Activated CD4-positive, alpha-beta T cell treated with anti-CD3 and anti-CD28 coated beads, Interleukin-2, amount 50 U/mL, for 4 hours (primary cell): ENCODE measurements at places on chromosomes 5 and 9.

DNA sequence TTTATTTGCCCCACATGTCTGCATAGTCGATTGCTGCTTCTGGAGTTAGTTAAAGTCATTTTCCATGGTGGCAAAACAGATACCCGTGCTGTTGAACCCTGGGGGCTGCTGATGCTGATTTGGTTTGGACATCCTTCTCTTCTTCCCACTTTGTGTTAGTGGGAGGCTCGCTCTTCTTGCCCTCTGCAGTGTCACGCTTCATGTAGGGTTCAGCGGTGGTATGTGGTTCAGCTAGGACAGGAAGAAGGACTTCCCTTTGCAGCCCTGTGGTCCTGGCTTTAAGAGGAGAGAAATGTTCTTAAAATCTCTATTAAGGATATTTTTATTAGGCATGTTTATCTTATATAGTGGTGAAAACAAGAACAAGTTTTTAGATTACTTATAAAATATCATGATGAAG lies 36.2 kb downstream of the SLC36A1 start:
- no peak for DNase-seq

DNA sequence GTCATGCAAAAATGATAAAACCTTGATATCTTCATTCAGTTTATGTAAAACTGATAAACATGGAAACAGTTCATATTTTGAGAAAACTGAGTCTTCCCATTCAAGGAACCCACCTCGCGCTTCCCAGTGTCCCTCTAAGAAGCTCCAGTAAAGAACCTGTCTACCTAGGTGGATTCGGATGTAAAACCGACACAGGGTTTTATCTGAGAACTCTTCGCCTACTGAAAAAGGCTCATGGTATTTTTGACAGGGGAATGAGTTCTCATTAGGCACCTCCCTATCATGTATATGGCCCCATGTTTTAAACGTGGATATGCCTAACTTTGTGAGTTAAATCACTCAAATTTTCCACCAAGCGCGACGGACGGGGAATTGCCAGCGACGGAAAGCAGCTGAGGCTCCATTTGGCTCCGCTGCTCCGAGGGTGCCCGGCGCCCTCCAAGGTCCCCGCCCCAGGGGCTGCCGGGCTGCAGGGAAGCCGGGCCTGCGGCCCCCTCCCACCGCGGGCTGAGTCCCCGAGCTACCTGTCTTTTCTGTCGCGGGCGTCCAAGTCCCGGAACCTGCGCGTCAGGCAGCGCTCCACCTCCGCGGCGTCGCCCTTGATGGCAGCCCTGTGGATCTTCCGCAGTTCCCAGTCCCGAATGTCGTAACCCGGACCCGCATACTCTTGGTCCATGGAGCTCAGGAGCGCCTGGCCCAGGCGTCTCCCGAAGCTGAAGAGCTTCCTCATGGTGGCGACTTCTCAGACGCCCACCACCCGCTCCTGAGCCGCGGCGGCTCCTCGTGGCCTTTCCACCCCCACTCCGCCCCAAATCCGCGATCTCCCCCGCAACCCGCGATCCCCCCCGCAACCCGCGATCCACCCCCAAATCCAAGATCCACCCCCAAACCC lies 594 bp downstream of the ANKRD18A start:
- DNase-seq = peak; percentile 50

- no peak for DNase-seq
Observed at GRCh38 chr5:138905541-138905940, 30.4 kb upstream of the LRRTM2 start.

- no peak for DNase-seq
Observed at GRCh38 chr5:53987101-53987500, 323.3 kb downstream of the ARL15 start.

- DNase-seq = no peak
Observed at GRCh38 chr9:133067813-133068212, 6.0 kb downstream of the CEL start.

GRCh38 chr9:137666955-137667670 lies 48.3 kb downstream of the EHMT1 start:
- DNase-seq = no peak

GRCh38 chr9:21967702-21968101 lies 26.5 kb downstream of the CDKN2A start:
- DNase-seq = no peak

DNA sequence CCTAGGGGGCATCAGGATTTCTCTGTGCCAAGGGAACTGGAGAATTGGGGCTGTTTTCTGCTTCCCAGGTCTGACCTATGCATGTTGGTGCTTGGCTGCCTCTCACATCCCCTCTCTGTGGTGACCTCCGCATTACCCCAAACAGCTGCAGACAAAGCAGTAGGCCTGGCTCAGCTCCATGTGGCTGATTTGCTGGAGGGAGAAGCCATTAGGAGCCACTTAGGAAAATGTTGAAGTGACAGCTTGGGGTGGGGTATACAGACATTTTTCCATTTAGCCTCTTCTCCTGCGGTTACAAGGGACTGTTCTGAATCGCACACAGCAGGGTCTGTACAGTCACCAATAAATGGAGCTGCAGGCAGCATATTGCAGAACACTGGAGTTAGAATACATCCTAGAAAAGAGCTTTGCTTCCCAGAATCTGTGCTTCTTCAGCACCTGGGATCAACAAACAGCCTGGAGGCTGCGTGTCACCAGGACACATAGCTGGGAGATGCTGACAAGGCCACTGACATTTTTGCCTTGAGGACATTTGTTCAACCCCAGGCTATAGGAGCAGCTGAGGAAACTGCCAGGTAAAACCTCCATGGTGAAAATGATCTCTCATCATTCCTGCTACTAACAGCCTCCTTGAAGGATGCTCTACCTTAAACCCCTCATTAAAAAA lies 335.3 kb downstream of the DIRAS2 start:
- DNase-seq = no peak

DNA sequence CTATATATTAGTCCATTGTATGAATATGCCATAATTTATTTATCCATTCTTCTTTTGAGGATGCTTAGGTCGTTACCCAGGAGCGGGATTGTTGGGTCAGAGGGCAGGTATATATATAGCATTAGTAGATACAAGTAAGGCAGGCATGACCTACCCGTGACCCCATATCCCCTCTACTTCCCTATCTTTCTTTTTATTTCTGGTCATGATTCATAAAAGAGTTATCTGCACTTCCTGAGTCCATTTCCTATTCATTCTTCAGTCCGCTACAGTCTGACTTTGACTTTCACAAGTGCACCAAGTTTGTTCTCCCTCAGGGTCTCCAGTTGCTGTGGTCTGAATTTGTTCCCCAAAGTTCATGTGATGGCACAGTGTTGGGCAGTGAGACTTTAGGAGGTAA lies 6.9 kb downstream of the RHOBTB3 start:
- DNase-seq = no peak
